Retinal pigment epithelial cell (primary cell): ENCODE measurements at places on chromosomes 2 and 18.

DNA sequence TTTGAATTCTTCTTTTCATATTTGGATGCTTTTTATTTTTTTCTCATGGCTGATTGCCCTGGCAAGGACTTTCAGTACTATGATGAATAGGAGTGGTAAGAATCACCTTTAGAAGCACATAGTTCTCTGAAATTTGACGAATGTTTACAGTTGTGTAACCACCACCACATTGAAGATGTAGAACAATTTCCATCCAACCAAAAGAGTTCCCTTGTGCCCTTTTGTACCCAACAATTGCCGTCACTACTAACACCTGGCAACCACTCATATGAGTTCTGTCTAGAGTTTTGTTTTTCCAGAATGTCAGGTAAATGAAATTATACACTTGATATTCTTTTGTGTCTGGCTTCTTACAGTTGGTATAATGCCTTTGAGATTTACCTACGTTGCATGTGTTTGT, 28.7 kb upstream of the SLC16A14 start:
- no peak for DNase-seq

DNA sequence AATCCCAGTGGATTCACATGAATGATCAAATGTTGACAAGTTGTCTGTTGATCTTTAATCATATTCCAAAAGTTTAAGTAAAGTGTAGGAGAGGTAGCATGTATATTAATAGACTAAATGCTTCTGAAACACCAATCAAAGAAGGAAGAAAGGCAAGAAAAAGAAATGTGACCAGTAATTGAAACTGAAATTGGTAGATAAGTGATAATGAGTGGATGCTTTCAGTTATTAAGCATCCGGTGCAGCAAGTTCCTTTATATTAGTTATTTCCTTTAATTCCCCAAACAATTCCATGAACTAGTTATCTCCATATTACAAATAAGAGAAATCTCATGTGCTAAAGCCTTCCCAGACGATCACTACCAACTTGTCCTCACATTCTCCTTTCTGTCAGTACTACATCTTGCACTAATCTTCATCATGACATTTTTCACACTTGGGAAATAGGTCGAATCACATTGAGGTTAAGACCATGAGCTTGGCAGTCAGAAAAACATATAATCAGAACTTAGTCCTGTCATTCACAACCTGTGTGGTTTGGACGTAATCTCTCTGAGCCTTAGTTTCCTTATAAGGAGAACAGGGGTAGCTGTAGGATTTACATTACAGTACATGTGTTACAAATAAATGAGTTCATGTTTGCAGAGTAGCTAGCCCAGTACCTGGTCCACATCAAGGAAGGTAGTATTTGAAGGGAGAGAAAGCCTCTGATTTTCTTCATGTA, 182.1 kb downstream of the NOL4 start:
- DNase-seq = no peak

GRCh38 chr2:95110395-95110794, 11.2 kb downstream of the MRPS5 start:
- no peak for DNase-seq

- no peak for DNase-seq
Measured at GRCh38 chr2:175981551-175981950, 20.5 kb downstream of the LNPK start.

GRCh38 chr2:9663008-9663879, 32.4 kb upstream of the YWHAQ start:
- DNase-seq = no peak

- DNase-seq = no peak
Measured at GRCh38 chr2:23429036-23429435, 44.1 kb downstream of the KLHL29 start.

DNA sequence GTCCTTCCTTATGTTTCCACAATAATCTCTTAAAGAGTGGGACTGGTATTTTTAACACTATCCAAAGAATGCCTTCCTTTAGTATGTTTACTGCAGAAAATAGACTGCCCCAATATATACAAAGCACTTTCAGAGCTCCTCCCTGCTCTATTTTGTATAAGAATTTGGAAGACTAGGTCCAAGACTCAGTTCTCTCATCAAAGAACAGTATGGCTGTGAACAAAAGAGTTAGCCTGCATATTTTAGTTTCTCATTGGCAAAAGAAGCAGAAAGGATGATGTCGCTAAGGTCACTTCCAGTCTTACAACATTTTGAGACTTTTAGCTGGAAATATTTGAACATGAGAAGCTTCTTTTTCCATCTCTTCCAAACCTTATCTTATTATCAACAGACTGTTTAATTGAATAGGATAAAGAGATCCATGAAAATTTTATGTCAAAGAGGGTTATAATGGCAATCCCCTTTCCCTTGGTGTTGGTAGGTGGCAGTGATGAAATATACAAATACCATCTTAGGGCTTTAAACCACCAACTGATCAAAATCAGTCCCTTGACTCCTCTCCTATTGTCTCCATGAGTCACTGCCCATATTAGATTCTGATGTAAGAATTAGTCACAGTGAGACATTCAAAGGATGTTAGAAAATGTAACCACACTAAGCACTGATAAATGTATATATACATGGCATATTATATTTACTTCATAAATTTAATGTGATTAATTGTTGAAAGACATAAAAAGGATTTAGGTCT, 266.9 kb upstream of the DSEL start:
- peak; percentile 33 for DNase-seq

GRCh38 chr2:191941376-191941929, 94.6 kb upstream of the CAVIN2 start:
- DNase-seq = no peak

DNA sequence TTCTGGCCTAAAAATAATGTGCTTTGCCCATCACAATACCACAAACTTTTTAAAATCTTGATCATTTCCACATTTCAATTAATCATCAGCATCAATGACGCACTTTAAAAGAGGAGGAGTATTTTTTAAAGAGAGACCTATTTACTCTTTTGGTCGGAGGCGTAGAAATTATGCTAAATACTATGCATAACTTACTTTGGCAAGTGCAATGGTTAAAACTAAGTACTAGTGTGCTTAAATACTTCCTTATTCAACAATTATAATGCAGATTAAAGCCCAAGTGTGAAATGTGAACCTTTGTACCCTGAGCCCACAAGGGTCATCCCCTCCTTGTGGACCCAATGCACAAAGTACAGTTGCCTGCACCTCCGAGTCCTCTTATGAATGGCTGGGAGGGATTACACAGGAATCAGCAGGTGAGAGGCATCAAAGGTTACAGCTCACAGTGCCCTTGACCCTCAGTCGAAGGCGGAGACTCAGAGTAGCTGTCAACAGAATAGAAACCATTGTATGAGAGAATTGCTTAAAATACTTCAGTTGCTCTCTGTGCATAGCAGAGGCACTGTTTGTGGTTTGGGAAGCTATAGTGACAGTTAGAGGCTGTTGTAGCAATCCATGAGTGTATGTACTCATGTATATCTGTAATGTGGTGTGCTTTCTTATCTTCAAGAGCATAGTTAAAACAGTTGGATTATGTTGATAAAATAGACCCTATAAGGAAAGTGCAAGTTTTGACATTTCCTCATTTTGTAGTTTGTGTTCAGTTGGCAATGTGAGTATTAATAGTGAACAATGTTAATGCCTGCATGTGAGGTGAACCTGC, 151.7 kb upstream of the ITGA4 start:
- no peak for DNase-seq

- no peak for DNase-seq
Measured at GRCh38 chr2:64629875-64630274, 23.8 kb downstream of the SERTAD2 start.

- no peak for DNase-seq
Measured at GRCh38 chr2:151638990-151639389, 95.3 kb downstream of the NEB start.

- no peak for DNase-seq
Measured at GRCh38 chr2:187532333-187533120, 21.7 kb downstream of the TFPI start.

- no peak for DNase-seq
Measured at GRCh38 chr2:146301287-146301686, 1543.5 kb upstream of the ACVR2A start.

GRCh38 chr2:183037074-183037552, 1.1 kb downstream of the NCKAP1 start:
- DNase-seq = no peak

DNA sequence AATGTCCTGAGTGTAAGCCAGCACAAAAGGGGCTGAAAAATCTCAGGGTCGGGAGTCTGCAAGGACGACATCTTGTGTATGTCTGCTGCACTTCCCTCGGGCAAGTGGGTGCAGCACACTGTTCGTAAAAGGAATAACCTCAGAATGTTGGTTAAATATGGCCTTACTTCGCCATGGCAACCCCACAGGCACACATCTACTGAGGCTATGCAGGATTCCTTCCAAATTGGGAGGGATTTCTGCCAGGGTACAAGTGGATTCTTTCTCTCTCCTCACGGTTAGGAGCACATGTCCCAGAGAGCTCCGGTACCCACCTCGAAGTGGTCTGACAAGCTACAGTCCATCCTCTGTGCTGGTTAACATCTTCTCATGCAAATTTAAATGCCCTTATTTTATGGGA, 277.7 kb upstream of the PXDN start:
- no peak for DNase-seq

- DNase-seq = peak; percentile 60
Measured at GRCh38 chr18:36296650-36297416, 680 bp upstream of the FHOD3 start.

- no peak for DNase-seq
Measured at GRCh38 chr2:190564838-190565237, 30.3 kb upstream of the NEMP2 start.

GRCh38 chr2:196500686-196501431, 138.7 kb upstream of the CCDC150 start:
- no peak for DNase-seq

- no peak for DNase-seq
Measured at GRCh38 chr18:76909439-76909838, 87.1 kb downstream of the ZNF236 start.

DNA sequence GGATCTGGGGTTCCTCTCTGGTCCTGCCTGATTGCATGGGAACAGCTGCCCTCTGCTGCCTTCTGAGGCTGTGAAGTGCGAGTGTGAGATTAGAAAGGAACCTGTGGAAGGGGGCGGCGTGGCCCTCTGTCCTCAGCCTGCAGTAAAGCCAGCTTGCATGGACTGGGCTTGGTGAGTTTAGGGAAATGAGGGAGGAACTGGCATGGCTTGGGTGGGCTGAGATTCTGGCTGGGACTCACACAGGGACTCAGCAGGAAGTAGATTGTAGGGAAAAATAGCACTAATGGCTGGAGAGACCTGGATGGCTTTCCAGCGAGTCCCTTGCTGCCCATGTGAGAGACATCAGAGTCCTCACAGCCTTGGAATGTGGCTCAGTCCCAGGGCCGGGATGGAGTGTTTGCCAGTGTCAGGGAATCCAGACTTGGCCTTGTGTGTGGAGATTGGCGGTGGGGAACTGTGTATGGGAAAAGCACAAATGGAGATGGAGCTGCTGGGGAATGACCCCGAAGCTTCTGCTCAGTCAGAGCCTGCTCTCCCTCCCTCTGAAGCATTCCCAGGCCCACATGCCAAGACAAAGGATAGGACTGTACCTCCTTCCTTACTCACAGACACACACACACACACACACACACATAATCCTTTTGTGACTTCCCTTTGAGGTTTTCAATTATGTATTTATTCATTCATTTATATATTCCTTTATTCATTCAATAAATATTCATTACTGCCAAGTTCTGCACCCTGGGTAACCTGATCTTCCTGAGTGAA, 115.4 kb downstream of the ACAA2 start:
- peak; percentile 25 for DNase-seq

DNA sequence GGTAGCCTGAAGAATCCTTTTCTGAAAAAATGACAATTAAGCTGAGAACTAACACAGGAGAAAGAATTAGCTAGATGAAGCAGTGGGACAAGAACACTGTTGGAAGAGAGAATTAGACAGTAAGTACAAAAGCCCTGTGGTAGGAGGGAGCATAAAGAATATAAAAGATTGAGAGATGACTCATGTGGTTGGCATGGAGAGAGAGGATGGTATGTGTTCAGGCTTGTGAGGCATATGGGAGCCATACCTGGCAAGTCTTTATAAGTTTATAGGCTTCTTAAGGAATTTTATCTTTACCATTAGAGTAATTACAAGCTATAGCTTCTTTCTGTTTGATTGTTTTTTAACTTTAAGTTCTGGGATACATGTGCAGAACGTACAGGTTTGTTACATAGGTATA, 325.0 kb downstream of the ARL6IP6 start:
- no peak for DNase-seq

DNA sequence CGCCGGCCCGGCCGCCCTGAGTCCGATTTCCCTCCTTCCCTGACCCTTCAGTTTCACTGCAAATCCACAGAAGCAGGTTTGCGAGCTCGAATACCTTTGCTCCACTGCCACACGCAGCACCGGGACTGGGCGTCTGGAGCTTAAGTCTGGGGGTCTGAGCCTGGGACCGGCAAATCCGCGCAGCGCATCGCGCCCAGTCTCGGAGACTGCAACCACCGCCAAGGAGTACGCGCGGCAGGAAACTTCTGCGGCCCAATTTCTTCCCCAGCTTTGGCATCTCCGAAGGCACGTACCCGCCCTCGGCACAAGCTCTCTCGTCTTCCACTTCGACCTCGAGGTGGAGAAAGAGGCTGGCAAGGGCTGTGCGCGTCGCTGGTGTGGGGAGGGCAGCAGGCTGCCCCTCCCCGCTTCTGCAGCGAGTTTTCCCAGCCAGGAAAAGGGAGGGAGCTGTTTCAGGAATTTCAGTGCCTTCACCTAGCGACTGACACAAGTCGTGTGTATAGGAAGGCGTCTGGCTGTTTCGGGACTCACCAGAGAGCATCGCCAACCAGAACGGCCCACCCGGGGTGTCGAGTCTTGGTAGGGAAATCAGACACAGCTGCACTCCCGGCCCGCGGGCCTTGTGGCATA, 4.6 kb downstream of the SIX2 start:
- no peak for DNase-seq

DNA sequence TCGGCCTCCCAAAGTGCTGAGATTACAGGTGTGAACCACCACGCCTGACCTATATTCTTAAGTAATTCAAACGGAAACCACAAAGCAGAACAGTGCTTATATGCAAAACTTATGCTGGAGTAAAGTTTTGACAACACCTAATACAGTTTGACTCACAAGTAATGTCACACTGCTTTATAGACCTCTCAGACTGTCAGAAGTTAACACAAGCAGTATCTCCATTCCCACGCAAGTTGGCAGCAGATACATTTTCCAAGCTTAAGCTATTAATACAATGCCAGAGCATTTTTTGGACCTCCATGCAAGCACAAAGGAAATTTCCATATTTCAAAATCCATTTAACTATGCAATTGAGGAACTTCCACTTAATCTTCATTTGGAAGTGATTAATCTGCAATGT, 21.0 kb upstream of the SANBR start:
- DNase-seq = no peak

DNA sequence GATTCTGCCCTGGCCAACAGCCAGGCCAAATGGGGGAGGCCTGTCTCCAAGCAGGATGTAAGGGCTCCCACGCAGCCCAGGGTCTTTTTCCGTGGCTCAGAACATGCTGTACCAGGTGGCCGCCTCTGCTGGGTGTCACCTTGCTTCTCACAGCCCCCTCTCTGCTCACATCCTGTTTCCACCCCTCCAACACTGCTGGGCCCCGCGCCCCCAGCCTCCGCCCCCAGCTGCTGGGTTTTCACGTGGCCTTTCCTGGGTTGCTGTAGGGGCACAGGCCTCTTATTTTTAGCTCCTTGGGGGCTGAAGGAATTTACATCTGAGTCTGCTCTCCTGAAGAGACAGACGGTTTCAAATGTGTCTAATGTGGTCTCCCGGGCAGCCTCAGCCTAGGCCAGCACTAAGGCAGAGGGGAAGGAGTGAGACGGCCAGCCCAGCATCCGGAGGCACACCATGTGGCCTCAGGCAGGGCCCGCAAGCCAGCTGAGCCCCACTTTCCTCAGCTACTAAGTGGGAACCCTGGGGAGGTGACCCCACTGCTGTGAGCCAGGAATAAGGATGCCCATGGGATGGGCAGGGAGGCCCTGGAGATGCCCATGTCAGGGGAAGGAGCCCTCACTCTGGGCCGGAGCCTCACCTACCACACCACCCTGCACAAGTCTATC, 18.7 kb upstream of the DUSP2 start:
- DNase-seq = no peak
